ENCODE measurements at places on chromosomes 7 and 10. TPM values are rescaled to one million over a fixed set of nuclear protein-coding genes. Genes with fewer than 3 reads are reported as not detected.

DNA sequence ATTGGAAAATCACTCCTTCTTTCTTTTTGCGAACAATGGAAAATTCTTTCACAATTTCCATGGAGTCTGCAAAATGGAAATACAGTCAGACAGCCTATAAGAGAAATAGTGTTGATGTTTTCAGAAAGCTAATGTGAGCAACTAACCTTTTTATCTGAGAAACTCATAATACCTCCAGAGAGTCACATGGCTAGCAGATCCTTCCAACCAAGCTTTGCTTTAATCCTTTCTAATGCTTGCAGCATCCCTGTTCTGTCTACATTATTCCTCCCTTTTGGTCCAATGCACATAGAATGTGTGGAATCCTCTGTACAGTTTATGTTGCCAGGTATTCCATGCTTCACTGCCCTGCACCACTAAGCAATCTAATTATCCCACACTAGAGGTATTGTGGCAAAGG lies 717.5 kb upstream of the LRRN3 start:
- no peaks in the 10 kb centered on the region for H3K27me3 ChIP-seq
- H3K27ac ChIP-seq, result no peak overlapping the region
- no peaks in the 10 kb centered on the region for H3K36me3 ChIP-seq
- no peak for DNase-seq

DNA sequence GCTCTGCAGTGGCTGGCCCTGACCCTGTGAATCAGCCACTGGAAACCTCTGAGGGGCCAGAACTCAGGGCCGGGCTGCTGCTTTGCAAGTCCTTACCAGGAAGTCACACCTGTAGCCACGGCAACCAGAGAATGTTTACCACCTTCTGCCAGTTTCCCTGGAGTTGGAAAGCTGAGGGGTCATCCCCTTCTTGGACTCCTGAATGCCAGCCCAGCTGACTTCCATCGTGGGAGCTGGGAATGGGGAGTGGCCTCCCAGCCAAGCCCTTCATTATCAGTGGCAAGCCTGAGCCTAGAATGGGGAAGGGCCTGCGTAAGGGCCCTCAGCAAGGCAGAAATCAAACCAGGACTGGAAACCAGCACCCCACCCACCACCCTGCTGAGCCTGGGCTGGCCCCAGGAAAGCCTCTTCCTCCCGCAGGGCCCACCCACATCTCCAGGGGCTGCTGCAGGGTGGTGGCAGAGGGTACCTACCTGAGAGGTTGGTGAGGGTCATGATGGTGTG lies 6.5 kb upstream of the CRHR2 start:
- no peaks in the 10 kb centered on the region for H3K36me3 ChIP-seq
- no peak for DNase-seq
- peaks cover 4% of the 10 kb centered on the region for H3K4me1 ChIP-seq

- DNase-seq, result no peak
- peaks cover 93% of the 10 kb centered on the region for H3K4me1 ChIP-seq
- no peak overlapping the region for H3K4me3 ChIP-seq
Measured at GRCh38 chr10:71836596-71836974, 14.5 kb downstream of the PSAP start.

- H3K4me3 ChIP-seq, result no peak overlapping the region
- H3K27ac ChIP-seq, result no peak overlapping the region
- peaks cover 9% of the 10 kb centered on the region for H3K4me1 ChIP-seq
- H3K36me3 ChIP-seq, result peaks cover 6% of the 10 kb centered on the region
Measured at GRCh38 chr7:77266291-77266794, 66.7 kb upstream of the FGL2 start.

The CAV1 gene
- total RNA-seq, result 281 TPM

- no peak overlapping the region for H3K4me3 ChIP-seq
- no peak overlapping the region for H3K27ac ChIP-seq
- H3K27me3 ChIP-seq, result no peaks in the 10 kb centered on the region
Measured at GRCh38 chr10:129421399-129422010, 45.5 kb upstream of the MGMT start.

- H3K27ac ChIP-seq, result no peak overlapping the region
- DNase-seq, result no peak
- no peaks in the 10 kb centered on the region for H3K36me3 ChIP-seq
- peaks cover 6% of the 10 kb centered on the region for H3K4me1 ChIP-seq
Measured at GRCh38 chr10:16626697-16627096, 105.0 kb upstream of the C1QL3 start.

- H3K27me3 ChIP-seq, result no peaks in the 10 kb centered on the region
- H3K36me3 ChIP-seq, result no peaks in the 10 kb centered on the region
- peaks cover 14% of the 10 kb centered on the region for H3K4me1 ChIP-seq
- DNase-seq, result peak; percentile 40
Measured at GRCh38 chr7:140242057-140243031, 65.6 kb upstream of the KDM7A start.

- no peaks in the 10 kb centered on the region for H3K4me1 ChIP-seq
- no peak overlapping the region for H3K4me3 ChIP-seq
- H3K36me3 ChIP-seq, result no peaks in the 10 kb centered on the region
- no peak for DNase-seq
Measured at GRCh38 chr10:89916468-89917215, 215.3 kb downstream of the KIF20B start.

GRCh38 chr7:100604976-100605911 lies 3.1 kb downstream of the PCOLCE start:
- H3K4me1 ChIP-seq, result peaks cover 24% of the 10 kb centered on the region
- no peaks in the 10 kb centered on the region for H3K36me3 ChIP-seq
- H3K4me3 ChIP-seq, result peak overlapping the region; percentile 66
- no peaks in the 10 kb centered on the region for H3K27me3 ChIP-seq

The ACTL6B gene
- total RNA-seq, result not detected

The MPP7 gene
- 15.5 TPM for total RNA-seq

DNA sequence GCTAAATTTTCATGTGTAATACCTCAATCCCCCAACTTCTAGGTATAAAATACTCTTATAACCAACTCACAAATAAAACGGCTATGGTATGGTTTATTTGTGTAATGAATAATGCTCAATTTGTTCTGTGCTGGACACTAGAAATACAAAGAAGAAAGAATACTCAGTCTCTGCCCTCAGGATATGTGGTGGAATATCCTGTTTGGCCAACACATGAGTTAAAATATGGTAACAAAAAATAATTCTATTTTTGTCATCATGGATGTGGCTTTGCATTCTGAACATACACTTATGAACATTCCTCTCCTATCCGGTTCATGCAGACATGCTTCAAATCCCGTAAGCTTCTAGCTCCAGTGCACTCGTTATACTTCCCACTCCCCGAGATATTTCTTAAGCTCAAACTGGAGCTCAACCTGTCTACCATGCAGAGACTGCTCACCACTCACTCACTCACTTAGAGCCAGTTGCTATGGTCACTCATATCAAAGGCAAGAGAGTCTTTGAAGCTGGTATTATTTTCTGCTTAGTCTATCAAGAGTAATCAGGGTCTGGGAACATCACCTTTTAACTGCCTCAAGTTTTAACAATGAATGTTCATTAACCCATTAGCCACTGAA lies 53.8 kb upstream of the SLC16A12 start:
- peaks cover 4% of the 10 kb centered on the region for H3K4me1 ChIP-seq
- H3K4me3 ChIP-seq, result no peak overlapping the region
- peak overlapping the region; percentile 56 for H3K27ac ChIP-seq
- peaks cover 9% of the 10 kb centered on the region for H3K36me3 ChIP-seq

DNA sequence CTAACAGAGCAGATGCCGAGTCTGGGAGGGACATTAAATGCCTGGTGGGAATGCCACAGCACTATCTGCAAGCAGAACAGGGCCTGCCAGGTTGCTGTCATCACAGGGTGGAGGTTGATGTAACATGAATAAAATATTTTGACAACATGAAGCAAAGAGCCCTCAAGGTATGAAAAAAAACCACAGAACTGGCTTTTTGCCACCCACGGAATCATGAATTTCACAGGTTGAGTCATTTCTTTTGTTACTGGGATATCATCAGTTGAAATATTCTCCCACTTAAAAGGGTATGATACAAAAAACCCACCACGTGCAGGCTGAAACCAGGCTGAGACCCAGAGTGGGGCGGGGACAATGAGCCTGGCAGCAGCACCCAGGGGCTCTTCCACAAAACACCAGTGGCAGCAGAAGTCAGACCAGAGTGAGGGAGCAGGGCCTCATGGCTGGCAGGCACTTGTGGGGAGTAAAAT lies 220.1 kb downstream of the TNS3 start:
- peak; percentile 77 for DNase-seq
- H3K27ac ChIP-seq, result no peak overlapping the region
- H3K4me1 ChIP-seq, result peaks cover 26% of the 10 kb centered on the region
- no peaks in the 10 kb centered on the region for H3K36me3 ChIP-seq

DNA sequence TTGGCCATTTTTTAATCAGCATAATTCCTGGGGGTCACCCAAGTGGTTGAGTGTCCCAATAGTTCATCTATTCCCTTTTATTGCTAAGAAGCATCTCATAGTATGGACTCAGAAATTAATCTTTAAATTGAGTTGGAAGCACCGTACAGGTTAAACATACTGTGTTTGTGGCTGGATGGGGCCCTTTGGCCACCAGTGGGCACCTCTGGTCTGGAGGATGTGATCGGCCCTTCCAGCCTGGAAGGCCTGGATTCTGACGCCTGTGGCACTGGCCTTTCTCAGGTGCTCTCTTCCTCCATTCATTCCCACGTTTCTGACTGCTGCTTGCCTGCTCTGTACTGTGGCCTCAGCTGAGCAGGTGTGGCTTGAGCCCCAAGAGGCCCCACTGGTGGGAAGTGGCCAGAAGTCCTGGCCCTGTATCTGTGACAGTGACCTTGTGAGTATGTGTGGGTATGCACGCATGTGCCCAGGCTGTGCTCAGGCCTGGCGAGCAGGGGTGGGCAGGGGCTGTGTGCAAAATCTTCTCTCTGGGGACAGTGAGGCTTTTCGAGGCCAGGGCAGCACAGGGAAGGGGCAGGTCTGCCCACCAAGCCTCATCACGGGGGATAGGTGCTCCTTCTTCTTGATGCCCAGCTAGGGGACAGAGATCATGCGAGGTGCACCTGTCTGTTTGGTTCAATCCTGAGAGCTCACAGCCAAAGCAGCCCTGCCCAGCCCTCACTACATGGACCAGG lies 30.1 kb downstream of the LDB3 start:
- no peak overlapping the region for H3K27ac ChIP-seq
- H3K4me1 ChIP-seq, result no peaks in the 10 kb centered on the region
- no peaks in the 10 kb centered on the region for H3K27me3 ChIP-seq
- DNase-seq, result no peak
- H3K36me3 ChIP-seq, result peaks cover 72% of the 10 kb centered on the region

DNA sequence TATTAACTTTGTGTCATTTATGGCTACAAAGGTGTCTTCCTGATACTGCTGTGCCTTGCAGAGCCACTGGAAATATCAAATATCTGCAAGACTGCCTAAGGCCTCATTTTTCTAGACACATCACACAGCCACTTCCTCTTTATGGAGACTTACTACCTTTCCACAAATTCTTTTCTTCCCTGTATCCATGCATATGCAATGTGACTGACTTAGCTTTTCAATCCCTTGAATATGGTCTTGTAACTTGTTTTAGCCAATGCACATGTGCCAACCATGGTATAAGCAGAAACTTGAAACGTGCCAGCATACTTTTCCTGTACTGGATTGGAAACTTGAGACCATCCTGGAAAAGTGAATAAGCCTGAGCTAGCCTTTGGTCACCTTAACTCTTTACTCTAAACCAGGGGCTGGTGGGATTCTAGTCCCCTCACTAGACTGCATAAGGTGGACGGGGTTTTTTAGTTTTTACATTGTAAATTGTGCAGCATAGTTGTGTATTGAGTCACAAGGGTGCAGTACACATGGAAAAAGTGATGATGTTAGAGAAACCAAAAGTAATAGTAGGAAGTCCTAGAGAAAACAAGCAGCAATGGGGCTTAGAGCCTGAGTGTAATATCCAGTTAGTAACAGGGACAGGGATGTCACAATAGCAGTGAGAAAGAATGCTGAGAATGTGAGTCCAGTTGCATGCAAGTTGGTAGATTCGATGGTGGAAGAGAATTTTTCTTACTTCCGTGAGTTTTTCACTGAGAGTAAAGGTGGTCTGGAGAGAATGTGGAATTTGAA lies 879.5 kb downstream of the SORCS1 start:
- H3K27me3 ChIP-seq, result no peaks in the 10 kb centered on the region
- no peak overlapping the region for H3K4me3 ChIP-seq
- no peaks in the 10 kb centered on the region for H3K4me1 ChIP-seq
- H3K27ac ChIP-seq, result no peak overlapping the region

The AGAP9 gene
- total RNA-seq, result 3.7 TPM

- no peak for DNase-seq
- no peaks in the 10 kb centered on the region for H3K36me3 ChIP-seq
- no peak overlapping the region for H3K4me3 ChIP-seq
- H3K27me3 ChIP-seq, result no peaks in the 10 kb centered on the region
- H3K27ac ChIP-seq, result no peak overlapping the region
Measured at GRCh38 chr7:68733219-68734153, 864.8 kb upstream of the AUTS2 start.

The CYP2E1 gene
- not detected for total RNA-seq

- H3K4me1 ChIP-seq, result peaks cover 3% of the 10 kb centered on the region
- H3K27ac ChIP-seq, result no peak overlapping the region
- no peak for DNase-seq
- peaks cover 95% of the 10 kb centered on the region for H3K36me3 ChIP-seq
- no peaks in the 10 kb centered on the region for H3K27me3 ChIP-seq
Measured at GRCh38 chr7:73512018-73512780, 9.9 kb downstream of the BAZ1B start.

The RBP4 gene
- 63.4 TPM for total RNA-seq

DNA sequence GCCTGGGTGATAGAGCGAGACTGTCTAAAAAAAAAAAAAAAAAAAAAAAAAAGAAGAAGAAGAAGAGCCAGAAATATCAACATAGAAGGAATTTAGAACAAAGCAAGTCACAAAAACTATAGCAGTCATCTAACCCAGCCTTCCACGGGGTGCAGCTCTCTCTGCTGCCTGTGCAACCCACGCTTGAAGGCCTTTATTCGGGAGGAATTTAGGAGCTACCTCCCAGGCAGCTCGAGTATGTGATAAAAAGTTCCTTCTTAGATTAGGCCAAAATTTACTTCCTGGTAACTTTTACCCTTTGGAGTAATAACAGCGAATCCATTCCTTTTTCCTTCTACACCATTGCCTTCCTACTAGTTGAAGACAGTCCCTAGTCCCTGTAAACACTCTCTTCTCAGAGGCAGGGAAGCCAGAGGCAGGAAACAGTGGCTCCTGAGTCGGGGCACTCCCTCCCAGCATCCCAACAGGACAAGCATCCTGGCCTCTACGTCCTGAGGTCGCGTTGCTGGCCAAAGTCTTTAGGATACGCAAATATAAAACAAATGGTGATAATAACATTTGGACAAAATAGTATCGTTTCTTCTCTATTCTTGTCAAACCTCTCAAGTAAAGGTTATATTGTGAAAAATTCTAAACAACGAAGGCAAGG lies 109.3 kb upstream of the KMT2C start:
- H3K27me3 ChIP-seq, result no peaks in the 10 kb centered on the region
- no peaks in the 10 kb centered on the region for H3K36me3 ChIP-seq
- no peak for DNase-seq
- H3K4me3 ChIP-seq, result no peak overlapping the region
- no peaks in the 10 kb centered on the region for H3K4me1 ChIP-seq

GRCh38 chr7:96285579-96285978 lies 36.3 kb downstream of the SLC25A13 start:
- H3K4me1 ChIP-seq, result no peaks in the 10 kb centered on the region
- H3K36me3 ChIP-seq, result no peaks in the 10 kb centered on the region
- no peak for DNase-seq
- no peak overlapping the region for H3K27ac ChIP-seq
